ENCODE measurements at places on chromosomes 12 and 14.

- DNase-seq, result no peak
Observed at GRCh38 chr14:92848887-92849286, 54.8 kb downstream of the GOLGA5 start.

DNA sequence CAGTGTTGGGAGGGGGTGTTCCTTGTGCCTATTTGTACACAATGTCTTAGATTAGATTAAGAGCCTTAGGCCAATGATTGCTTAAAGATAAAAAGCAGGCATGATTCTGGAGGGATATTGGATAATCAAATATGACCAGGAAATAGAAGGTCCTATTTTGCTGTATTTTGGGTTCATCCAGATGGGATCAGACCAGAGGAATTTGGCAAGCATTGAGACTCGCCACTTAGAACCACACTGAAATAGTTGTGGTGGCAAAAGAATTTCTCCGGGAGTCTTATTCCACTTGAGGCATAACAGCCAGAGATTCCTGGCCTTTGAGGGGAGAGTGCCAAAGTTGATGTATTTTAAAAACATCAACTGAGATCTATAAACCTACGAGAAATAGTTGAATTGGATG, 327.2 kb downstream of the RAD51B start:
- no peak for DNase-seq

DNA sequence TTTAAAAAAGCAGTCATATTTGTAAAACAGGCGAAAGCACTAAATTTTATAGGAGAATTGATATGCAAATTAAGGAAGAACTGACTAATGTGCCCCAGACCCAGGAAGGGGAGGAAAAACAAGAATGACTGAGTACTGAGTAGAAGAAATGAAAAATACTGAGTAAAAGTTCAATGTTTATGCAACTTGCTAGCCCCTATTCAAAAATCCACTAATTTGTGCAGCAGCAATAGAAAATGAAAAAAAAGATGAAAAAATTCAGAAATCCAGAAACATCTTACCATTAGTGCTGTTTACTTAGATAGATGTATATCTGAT, 6.1 kb downstream of the CHD8 start:
- DNase-seq, result no peak

DNA sequence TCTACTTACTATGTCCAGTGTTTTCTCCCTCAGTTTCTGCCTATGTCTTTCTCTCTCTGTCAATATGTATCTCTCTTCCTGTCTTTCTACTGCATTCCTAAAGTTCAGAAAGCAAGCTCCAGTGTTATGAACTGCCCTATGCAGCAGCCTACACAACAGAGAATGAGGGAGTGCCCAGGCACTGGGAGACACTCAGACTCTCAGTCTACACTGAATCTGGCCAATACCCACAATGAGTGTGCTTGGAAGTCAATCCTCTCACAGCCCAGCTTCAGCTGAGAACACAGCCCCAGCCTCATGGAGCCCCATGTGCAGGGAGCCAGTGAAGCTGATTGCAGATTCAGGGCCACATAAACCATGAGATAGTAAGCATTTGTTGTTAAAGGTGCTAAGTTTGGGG, 128.7 kb downstream of the ALG10 start:
- DNase-seq, result no peak

DNA sequence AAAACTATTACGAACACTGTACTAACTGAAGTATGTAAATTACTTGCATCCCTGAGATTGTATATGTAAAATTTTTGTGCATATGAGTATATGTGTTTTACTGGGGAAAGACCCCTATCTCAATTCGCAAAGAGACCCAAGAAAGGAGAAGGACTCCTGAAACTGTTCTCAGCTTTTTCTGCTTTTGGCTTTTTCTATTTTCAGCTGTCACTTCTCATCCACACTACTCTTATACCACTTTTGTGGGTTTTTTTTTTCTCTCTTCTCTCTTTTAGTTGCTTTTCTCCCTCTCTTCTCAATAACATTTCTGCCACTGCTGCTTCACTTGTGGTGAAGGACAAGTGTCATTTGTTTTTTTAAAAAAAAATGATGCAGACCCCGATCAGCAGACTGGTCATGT, 39.8 kb downstream of the NIN start:
- no peak for DNase-seq

DNA sequence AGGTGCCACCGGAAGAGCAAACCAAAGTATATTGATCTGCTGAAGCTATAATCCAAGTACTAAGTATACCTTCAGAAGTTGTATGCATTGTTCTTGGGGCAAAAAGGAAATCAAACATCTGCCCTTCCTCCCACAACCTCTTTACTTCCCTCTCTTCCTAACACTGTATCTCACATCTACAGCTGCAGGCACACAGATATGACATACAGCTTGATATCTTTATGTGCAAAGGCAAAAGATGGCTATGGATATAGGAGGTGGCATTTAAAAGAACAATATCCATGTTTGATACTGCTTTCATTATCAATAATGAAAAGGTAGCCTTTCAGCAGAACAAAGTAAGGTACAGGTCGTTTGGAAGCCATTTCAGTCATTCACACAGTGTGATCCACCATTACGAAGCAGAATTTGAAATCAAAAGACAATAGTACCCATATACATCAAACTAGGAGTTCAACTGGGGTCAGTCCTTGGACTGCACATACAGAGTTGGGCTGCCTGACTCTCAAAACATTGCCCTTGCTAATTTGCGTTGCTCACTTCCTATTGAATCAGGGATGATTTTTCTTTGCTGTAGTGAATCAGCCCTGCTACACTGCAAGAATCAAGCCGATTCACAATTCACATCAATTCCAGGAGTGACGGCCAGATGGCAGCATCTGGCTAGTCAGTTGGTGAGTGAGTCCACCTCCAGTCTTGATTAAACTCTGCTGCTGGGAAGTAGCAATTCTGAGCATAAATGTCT, 8.9 kb downstream of the ANG start:
- peak; percentile 39 for DNase-seq

GRCh38 chr12:25072906-25073650, 121.9 kb downstream of the DNAI7 start:
- no peak for DNase-seq

- no peak for DNase-seq
Observed at GRCh38 chr14:100587763-100588411, 670 bp upstream of the BEGAIN start.

- no peak for DNase-seq
Observed at GRCh38 chr12:87758271-87758670, 270.9 kb downstream of the C12orf50 start.

DNA sequence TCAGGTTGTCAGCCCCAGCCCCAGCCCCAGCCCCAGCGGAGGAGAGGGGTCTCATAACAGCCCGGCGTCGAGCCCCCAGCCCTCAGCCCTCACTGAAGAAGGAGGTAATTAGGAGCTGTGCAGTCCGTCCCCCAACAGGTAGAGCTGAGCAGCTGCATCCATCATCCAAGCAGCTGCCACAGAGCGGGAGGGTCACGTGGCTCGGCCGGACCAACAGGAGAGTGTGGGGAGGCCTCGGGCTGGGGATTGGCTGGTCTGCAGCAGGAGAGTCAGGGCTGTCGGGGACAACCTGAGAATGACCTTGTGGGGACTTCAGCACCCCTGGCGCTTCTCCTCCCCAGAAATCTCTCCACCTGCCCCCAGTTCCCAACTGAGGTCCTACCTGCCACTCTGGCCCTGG, 29.6 kb downstream of the SMUG1 start:
- DNase-seq, result peak; percentile 84

GRCh38 chr14:96711559-96712267, 85.5 kb upstream of the VRK1 start:
- no peak for DNase-seq

DNA sequence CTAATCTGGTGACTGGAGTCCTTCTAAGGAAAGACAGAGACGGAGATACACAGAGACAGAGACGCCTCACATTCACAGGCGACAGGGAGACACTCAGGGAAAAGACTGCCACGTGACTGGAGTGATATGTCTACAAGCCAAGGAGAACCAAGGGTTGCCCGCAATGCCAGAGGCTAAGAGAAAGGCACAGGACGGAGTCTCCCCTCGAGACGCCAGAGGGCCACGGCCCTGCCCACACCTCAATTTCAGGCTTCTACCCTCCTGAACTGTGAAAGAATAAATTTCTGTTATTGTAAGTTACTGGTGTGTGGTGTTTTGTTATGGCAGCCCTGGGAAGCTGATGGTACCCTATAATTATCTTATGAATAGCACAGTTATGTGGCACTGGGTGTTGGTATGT, 11.6 kb upstream of the RAN start:
- DNase-seq, result no peak

DNA sequence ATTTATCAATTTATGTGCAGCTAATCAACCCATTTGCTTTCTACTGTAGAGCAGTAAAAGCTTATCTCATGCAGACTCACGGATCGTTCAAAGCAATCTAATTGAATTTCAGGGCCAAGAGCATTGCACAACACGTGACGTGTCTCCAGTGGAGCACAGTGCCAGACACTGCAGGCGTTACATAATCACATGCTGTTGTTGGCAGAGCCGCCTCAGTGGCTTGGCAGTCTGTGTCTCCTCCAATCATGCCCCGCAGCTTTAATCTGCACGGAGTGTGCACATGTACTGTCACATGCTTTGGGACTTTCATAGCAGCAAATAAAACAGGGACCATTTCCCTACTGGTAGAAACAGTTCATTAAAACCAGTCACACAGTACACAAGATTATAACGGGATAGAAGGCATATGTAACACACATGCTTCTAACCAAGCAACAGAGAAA, 309.3 kb downstream of the ITPR2 start:
- no peak for DNase-seq

GRCh38 chr12:108307006-108307405, 32.1 kb downstream of the CMKLR1 start:
- DNase-seq, result no peak

DNA sequence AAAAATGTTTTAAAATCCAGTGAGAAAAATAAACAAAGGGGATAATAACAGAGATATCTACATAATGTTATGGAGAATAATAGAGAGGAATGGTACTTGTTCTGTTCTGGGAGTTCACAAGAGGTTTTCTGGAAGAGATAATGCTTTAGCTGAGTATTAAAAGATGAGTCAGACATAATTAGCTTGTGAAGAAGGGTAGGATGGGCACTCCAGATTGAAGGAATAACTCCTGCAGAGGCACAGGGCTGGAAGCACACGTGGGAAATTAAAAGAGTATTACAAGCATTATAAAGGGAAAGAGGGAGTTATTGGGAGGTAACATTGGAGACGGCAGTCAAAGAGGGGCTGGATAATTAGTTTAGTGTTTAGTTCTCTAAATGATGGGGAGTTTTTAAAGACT, 124.9 kb upstream of the BTG1 start:
- DNase-seq, result no peak

GRCh38 chr14:55614304-55614703, 34.3 kb downstream of the KTN1 start:
- DNase-seq, result no peak

GRCh38 chr12:110248096-110248447, 33.0 kb upstream of the ATP2A2 start:
- no peak for DNase-seq

GRCh38 chr12:6383572-6384498, at the start of gene LTBR:
Gene LTBR (plus strand): TSS chr12:6384162. CDS start chr12:6384359, 197 bp downstream.
- peak; percentile 61 for DNase-seq

DNA sequence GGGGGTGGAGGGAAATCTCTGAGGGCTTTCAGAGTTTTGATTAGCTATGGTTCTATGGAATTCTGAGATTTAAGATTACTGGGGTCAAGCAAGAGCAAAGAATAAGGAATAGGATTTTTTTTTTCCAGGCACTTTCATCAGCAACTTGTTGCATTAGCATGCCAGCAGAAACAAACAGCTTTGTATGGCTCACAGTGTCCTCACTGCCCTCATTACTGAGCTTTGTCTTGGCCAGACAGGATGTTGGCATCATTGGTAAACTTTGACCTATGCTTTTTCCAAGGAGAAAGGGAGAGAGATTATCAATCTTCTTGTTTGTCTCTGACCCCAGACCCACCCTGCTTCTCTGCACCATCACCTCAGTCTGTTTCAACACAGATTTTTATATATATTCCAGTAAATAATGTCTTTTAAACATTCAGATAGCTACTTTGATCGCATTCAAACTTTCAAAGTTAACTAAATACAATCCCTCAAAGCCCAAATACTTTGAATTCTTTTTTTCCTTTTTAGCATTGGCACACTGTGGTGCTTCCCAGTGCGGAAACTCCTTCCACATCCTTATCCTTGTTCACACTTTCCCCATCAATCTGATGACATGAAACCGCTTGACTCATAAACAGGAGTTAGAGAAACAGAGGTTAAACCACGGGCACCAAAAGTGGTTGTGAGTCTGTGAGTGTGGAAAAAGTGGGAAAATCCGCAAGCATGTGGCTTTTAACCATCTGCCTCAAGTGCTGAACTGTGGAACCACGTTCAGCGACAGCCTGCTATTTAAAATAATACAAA, 282.2 kb upstream of the FAR2 start:
- no peak for DNase-seq

DNA sequence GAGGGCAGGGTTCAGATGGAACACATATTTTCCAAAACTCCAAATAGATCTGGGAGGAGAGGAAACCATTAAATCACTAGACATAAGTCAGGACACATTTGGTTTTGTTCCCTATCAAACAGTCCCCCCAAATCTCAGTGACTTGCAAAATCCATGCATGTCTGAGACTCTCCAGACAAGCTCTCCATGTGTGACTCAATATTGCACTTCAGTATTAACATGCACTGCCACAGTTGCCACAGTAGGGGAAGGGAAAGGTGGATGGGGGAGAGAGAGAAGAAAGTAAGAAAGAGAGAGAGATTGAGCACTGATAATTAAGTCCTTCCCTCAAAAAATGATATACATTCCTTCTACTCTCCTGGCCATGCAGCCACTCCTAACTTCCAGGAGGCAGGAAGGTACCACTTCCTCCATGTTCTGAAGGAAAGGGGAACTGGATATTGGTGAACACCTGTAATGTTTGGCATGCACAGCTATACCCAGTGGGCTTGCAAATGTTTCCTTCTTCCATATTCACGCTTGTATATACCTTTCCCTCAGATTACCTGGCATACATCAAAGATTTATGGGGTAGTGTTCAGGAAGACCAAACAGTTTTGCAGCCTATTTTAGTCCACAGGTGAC, 310.0 kb downstream of the ZFP36L1 start:
- DNase-seq, result no peak

GRCh38 chr12:4056910-4057845, 184.0 kb upstream of the PARP11 start:
- DNase-seq, result no peak

GRCh38 chr12:26273811-26274210, 78.4 kb downstream of the SSPN start:
- DNase-seq, result no peak

DNA sequence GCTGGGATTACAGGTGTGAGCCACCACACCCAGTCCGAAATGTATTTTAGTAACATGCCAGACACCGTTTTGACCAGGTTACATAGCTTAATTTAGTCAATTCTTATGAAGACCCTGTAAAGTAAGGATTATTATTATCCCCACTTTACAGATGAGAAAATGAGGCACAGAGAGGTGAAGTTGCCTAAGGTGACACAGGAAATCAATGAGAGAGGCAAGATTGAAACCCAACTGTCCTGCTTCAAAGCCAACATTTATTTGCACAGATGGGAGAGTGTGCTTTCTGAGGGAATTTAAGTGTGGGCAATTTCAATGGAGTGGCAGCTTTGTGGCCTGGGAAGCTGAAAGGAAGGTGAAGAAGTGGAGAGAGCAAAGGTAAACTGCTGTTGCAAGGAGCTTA, 19.1 kb upstream of the EPS8 start:
- DNase-seq, result no peak

GRCh38 chr12:13362260-13362841, 165.8 kb downstream of the EMP1 start:
- DNase-seq, result peak; percentile 7

- no peak for DNase-seq
Observed at GRCh38 chr12:28114488-28114887, 75.8 kb upstream of the CCDC91 start.

Data from DMS153 (cell line).